ENCODE measurements at places on chromosomes 3 and 15. TPM values are rescaled to one million over a fixed set of nuclear protein-coding genes. Genes with fewer than 3 reads are reported as not detected.

DNA sequence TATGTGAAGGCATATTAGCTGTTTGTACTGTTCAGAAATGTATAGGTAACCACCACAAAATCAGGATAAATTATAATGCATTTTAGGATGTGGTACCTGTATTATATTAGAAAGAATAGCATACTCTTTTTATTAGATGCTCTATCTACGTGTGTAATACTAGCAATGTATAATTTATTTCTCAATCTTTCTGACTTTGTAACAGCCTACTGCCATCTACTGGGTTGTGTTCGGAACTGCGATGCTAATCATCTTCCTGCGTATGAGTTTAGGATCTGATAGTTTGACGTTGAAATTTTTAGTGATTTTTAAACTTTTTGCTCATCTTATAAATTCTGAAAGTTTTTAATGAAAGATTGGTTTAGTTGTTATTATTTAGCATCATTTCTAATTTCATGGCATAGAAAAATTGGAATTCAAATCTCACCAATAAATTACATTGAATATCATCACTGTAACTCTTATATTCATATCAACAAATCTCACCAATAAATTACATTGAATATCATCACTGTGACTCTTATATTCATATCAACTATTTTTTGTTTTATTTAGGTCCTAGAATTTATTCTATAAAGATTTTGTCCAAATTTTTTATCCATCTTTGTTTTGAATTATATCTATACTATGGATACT lies 322.7 kb upstream of the ZNF717 start:
- no peak for DNase-seq

- no peak for DNase-seq
Observed at GRCh38 chr3:58027704-58028317, 19.6 kb downstream of the FLNB start.

GRCh38 chr3:43076857-43077256 lies 29.0 kb downstream of the POMGNT2 start:
- DNase-seq: no peak

GRCh38 chr3:185677146-185677829 lies 91.2 kb downstream of the SENP2 start:
- peak; percentile 74 for DNase-seq

- DNase-seq: no peak
Observed at GRCh38 chr3:32886911-32887310, 64.5 kb upstream of the CCR4 start.

- no peak for DNase-seq
Observed at GRCh38 chr3:133570139-133570936, 3.1 kb upstream of the CDV3 start.

DNA sequence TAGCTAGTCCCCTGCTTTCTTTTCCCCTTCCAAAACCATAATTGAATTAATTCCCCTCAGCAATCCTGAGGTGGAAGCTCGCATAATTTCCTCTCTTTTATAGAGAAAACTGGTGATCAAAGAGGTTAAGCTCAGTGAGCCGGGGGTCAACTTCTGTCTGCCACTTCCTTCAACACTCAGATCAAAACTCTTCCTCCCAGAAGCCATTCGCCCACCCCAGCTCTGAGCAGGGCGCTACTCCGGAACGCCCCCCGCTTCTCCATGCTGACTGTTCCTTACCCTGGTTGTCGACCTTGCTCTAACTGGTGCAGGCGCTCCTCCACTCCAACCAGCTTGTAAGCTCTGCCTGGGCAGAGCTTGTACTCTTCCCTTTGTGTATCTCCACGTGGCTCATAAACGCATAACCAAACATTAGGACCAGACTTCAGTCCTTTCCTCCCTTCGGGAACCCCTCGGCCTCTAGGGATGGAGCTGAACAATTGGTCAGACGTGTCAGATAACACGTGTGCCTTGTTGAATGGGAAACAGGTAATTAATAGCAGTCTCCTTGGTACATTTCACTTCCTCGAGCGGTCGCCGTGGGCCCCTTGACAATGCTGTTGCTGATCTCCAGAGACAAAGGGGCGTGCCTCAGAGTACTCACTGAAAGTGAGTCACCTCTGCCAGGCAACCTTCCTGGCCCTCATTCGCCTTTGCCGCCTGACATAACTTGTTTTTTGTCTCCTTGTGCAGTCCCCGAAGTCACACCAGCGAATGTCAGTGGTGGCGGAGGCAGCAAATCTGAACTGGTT lies 71.8 kb downstream of the IL5RA start:
- DNase-seq: no peak

Gene CYFIP1
- 56.7 TPM for total RNA-seq

GRCh38 chr15:70036585-70037291 lies 61.0 kb downstream of the TLE3 start:
- no peak for DNase-seq

GRCh38 chr3:149134575-149134974 lies 5.1 kb downstream of the HPS3 start:
- peak; percentile 34 for DNase-seq

- peak; percentile 54 for DNase-seq
Observed at GRCh38 chr15:49815950-49816349, 195.1 kb downstream of the DTWD1 start.

Gene TRH
- total RNA-seq: not detected

DNA sequence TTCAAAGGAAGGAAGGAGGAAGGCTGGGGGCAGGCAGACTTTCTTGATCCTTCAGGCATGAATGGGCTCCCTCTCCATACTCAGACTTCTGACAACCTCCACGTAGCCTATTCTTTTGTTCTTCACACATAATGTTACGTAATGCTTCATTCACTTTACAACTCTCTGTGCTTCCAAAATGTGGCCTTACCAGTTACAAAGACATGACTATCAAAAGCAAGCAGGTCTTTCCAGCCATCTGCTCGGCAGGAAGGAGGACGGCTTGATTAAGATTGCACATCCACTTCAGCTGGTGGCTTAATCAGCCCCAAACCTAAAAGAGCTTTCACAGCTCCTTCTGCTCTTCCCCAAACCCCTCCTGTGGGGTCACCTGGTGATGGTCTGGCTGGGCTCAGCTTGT lies 263.2 kb downstream of the XXYLT1 start:
- DNase-seq: no peak

- peak; percentile 91 for DNase-seq
Observed at GRCh38 chr15:68817304-68818065, 3.2 kb downstream of the ANP32A start.

Gene RBM15B
- 37.7 TPM for total RNA-seq

Gene SAXO2
- total RNA-seq: 1.8 TPM

Gene PAQR9
- total RNA-seq: not detected

Gene MED12L
- total RNA-seq: 2.5 TPM

- DNase-seq: no peak
Observed at GRCh38 chr3:186315581-186316354, 46.3 kb downstream of the DGKG start.

Gene NEK4
- total RNA-seq: 30.3 TPM

DNA sequence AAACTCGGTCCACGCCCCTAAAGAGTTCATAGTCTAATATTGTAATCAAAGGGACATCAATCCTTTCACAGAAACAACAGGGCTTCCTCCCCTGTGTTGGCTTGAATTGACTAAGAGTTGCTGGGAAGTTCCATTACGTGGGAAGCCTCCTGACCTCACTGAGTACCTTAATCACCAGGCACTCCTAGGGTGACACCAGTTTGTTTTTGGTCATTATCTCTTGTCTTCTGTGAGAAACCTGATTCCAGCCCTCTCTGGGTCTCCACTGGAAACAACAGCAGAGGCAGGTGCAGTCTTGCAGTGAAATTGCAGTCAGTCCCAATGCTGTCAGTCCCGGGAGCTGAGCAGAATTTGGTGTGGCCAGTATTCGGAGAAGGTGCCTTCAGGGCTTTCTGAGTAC lies 55.4 kb downstream of the BOC start:
- DNase-seq: no peak

GRCh38 chr3:177733233-177733632 lies 536.0 kb upstream of the TBL1XR1 start:
- DNase-seq: no peak

DNA sequence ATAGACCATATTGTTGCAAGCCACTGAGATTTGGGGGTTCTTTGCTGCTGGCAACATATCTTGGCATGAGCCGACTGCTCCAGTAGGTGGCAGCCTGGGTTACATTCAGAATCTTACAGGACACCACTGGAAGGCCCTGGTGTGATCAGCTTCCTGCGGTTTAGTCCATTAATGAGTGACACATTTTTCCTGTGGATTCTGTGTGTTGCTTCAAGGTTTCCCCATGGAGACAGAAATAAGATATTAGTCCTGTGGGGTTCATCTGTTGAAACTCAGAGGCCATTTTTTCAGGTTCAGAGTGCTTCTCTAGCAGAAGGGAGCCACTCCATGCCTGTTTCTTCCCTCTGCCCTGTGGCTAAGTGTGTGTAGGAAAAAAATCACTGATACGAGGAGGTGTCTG lies 116.2 kb downstream of the MFSD1 start:
- peak; percentile 61 for DNase-seq

GRCh38 chr3:74599564-74599963 lies 14.9 kb downstream of the CNTN3 start:
- no peak for DNase-seq

GRCh38 chr15:33201491-33202231 lies 7.1 kb upstream of the FMN1 start:
- DNase-seq: peak; percentile 87

Gene LIPH
- not detected for total RNA-seq

GRCh38 chr3:185555101-185555501 lies 2.7 kb upstream of the LIPH start:
- no peak for DNase-seq

DNA sequence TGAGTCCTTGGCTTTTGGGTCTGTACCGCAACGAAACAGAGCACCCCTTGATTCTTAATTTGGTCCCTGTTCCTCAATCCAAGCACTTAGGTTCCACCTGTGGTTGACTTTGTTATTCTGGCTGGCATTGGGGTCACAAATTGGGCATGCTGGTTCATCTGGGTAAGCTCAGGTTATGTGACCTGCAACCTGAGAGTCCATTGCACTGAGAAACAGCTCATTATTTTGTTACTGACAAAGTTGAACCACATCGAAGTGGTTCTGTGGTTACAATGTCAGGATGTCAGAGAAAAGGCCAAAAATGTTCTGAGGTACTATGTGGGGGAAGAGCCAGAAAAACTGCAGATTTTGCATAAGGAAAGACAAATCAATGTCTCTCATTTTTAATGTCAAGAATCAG lies 74.2 kb downstream of the ZNF621 start:
- no peak for DNase-seq

DNA sequence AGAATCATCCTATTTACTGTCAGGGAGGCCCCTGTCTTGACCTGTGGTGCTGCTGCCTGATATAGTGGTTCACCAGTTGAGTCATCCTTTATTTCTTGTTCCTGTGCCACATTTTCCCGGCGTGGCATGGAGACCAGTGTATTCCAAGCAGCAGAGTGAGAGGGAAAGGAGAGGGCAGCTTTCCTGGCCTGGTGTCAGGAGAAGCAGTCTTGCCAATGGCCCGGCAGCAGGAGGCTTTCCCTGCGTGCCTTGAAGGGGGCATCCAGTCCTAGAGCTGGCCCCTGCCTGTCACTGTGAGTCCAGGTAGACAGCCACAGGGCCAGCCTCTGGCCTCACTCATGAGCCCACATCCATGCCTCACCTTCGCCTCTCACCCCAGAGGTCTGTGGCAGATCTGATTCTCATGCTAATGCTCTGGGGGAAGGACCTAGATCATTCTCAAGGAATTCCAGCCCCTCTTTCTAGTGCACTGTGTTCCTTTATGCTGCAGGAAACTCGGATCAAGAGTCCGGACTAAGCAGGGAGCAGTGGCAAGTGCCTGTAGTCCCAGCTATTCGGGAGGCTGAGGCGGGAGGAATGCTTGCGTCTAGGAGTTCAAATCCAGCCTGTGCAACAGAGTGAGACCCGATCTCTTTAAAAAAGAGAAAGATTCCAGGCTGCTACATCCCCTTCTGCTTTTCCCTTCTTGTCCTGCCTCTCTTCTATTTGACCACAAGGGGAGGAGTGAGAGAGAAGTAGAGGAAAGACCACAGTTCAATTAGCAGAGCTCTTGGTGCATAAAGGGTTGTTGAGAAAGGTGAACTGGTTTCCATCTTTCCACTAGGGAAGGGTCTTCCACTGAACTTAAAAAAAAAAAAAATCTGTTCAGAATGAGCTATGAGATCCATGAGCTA lies 66.8 kb upstream of the HACD2 start:
- no peak for DNase-seq

GRCh38 chr15:63970621-63971426 lies 75.5 kb downstream of the DAPK2 start:
- peak; percentile 83 for DNase-seq
